ENCODE measurements at places on chromosomes 1 and 21. TPM values are rescaled to one million over a fixed set of nuclear protein-coding genes. Genes with fewer than 3 reads are reported as not detected.

DNA sequence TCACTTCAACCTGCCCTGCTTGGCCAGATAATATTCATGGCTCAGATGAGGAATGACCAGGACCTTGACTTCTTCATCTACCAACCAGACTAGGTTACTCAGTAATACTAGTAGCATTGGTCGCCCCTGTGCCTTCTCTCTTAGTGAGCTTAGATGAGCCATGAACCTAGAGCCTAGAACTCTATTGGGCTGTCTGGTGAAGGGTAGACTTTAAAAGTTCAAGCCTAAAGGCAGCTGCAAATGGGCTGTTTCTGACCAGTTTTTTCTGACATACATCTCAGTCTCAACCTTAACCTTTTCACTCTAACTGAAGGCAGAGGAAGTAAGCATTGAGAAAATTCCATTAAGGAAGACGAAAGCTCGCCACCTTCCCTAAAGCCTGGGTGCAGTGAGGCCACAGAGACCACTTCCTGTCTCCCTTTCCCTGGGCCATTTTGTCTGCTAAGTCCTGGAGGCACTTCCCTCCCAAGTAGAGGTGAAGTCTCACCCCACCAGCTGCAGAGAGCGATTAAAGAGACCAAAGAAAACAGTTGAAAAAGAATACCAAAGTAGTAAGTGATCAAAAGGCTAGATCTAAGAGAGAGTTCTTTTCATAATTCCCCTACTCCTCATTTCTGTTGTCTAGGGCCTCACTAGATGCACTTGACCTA lies 53.3 kb downstream of the MTR start:
- no peak for DNase-seq

DNA sequence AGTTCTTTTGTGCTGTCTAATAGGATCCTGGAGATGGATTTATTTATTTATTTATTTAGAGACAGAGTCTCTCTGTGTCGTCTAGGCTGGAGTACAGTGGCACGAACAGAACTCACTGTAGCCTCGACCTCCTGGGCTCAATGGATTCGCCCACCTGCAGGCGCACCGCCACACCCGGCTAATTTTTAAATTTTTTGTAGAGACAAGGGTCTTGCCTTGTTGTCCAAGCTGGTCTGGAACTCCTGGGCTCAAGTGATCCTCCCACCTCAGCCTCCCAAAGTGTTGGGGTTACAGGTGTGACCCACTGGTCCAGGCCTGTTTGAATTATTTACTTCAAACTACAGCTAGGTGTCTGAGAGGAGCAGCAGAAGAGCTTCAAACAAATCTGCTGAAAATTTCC lies 9.6 kb upstream of the SPEN start:
- DNase-seq: no peak

- DNase-seq: no peak
These were observed 24.8 kb upstream of the EDN2 start for GRCh38 chr1:41509270-41509671.

FAM72D gene
- 17.0 TPM for total RNA-seq

DNA sequence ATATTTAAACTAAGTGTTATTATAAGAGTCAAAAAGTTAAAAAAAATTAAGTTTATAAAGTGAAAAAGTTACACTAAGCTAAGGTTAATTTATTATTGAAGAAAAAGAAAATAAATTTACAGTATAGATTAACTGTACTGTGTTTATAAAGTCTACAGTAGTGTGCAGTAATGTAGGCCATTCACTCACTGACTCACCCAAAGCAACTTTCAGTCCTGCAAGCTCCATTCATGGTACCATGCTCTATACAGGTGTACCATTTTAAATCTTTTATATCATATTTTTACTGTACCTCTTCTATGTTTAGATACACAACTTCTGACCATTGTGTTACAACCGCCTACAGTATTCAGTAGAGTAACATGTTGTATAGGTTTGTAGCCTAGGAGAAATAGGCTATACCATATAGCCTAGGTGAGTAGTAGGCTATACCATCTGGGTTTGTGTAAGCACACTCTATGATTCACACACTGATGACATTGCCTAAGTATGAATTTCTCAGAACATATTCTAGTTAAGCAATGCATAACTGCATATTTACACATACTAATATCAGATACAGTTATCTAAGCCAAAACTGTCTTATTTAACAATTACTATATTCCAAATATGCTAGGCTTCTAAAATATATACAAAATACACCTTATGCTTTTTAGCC lies 80.6 kb upstream of the GFI1 start:
- DNase-seq: no peak

- no peak for DNase-seq
These were observed 56.8 kb downstream of the PLD5 start for GRCh38 chr1:242467556-242468145.

LCE3E gene
- not detected for total RNA-seq

DNA sequence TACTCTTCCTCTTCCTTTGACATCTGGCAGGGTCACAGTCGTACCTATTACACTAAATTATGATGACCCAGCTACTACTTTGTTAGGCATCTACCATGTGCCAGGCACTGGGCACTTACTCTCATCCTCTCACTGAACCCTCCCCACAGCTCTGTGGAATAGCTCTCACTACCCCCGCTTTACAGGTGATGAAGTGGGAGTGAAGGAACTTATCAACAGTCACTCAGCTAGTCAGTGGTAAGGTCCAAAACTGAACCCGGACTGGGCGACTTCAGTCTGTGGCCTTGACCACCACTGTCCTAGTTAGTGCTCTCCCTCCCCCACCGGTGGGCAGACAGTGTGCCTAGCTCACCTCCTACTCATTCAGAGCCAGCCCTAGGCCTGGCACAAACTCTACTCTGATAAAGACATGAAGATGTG lies 12.3 kb downstream of the ADGRB2 start:
- DNase-seq: no peak

S100A7A gene
- total RNA-seq: not detected

DNA sequence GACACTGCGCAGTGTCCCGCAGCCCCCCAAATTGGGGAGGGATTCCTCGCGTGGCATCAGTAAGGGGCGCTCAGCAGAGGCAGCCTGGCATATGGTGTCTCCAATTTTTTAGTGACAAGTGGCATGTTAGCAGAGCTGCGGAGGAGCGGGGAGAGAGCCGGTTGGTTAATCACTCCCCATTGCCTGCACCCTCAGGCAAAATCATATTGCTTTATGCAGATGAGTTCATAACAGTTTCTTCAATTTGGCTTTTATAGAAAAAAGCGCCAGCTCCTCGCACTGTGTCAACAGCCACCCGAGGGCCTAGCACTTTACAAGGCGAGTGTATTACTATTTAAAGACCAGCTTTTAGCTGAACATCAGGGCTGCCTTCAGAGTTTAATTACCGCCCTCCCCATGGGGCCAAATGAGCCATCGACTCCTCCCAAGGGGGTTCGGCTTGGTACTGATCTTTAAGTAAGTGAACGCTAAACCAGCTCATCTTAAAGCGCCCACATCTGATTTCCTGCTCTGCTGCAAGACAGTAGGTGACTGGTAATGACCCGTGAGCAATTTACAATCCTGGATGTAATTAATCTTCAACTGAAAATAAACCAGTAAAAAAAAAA lies 298.9 kb downstream of the DSCAM start:
- no peak for DNase-seq

DNA sequence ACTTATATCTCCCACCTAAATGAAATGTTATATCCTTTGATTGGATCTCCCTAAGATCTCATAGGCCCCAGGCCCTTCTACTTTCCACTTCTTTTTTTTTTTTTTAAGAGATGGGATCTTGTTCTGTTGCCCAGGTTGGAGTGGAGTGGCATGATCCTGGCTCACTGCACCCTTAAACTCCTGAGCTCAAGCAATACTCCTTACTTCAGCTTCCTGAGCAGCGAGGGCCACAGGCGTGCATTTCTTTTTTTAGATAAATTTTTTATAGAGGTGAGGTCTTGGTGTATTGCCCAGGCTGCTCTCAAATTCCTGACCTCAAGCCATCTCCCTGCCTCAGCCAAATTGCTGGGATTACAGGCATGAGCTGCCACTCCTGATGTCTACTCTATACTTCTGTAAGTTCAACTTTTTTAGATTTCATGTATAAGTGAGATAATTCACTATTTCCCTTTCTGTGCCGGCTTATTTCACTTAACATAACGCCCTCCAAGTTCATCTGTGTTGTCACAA lies 987.5 kb upstream of the NCAM2 start:
- no peak for DNase-seq

LRRC8D gene
- total RNA-seq: 41.0 TPM

DNA sequence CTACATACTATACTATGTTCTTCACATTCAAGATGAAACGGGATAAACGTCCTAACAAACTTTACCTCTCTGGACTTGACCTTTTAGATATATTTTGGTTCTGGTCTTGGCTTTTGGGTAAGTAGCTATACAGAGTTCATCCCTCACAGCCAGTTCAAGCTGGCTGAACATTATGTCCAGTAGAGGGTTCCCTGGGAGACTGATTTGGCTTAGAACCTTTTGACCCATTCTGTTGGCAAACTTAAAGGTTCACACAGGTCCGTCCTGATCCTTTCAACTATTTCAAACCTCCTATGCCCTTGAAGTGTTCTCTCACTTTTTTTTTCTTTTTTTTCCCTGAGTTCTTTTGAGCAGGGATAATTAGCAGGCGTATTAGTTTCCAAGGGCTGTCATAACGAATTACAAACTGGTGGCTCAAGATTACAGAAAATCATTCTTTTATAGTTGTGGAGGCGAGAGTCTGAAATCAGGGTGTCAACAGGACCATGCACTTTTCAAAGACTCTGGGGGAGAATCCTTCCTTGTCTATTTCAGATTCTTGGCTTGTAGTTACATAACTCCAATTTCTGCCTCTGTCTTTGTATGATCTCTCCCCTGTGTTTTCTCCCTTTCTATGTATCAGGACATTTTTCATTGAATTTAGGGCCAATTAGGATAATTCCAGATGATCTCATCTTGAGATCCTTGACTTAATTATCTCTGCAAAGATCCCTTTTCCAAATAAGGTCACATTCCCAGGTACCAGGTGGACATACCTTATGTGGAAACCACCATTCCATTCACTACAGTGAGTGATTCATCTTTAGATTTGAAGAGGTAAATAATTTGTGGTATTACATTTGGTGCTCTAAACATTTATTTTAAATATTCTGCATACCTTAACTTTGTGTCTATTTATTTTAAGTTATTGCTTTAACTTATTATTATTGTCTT lies 257.4 kb upstream of the USP25 start:
- no peak for DNase-seq

- DNase-seq: peak; percentile 28
These were observed 1.6 kb downstream of the KCNE1 start for GRCh38 chr21:34510148-34511142.

KIAA0040 gene
- 67.1 TPM for total RNA-seq

DNA sequence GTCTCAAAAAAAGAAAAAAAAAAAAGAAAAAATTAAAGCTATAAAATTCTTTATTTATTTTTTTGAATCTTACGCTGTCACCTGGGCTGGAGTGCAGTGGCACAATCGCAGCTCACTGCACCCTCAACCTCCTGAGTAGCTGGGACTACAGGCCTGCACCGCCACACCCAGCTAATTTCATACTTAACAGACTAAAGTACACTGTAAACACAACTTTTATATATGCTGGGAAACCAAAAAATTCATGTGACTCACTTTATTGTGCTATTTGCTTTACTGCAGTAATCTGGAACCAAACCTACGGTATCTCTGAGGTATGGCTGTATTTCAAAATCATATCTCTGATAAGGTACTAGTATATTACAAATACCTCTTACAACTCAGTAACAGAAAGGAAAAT lies 40.3 kb downstream of the HSF2BP start:
- no peak for DNase-seq
